Endodermal cell (in vitro differentiated cells): ENCODE measurements at places on chromosomes 2 and 18. TPM values are rescaled to one million over a fixed set of nuclear protein-coding genes. Genes with fewer than 3 reads are reported as not detected.
A peak's percentile ranks its signal among the peaks of the same experiment; 100 is the strongest.

The KCNK3 gene
- total RNA-seq: not detected in 3 replicates

DNA sequence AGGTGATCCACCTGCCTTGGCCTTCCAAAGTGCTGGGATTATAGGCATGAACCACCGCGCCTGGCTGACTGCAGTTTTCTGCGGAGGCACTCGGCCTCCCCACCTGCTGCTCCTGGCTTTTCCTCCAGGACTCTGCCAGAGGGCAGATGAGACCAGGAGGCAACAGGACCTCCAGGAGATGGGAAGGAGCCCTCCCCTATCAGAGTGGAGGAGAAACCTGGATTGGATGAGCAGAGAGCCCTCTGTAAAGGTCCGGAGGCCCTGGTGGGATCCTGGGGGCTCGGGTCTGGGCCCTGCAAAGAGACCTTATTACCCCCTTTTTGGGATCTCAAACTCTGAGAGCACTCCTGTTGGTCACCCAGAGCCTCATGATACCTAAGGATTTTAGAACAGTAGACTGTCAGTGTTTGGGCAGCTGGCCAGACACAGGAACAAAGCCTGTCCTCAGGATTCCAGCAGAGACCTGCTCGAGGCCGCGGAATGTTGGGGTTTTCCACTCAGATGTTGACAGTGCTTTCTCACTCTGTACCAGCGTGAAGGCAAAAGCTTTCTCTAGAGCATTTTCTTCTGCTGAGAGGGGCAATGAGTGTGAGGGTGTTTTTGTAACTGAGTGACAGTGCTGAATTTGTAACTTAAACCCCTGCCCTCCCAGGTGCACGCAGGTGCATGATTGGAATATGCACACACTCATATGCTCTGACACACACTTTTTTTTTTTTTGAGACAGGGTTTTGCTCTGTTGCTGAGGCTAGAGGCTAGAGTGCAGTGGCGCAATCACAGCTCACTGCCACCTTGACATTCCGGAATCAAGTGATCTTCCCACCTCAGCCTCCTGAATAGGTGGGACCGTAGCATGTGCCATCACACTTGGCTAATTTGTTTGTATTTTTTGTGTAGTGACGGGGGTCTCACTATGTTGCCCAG is 48.4 kb downstream of the NPPC start:
- peak; percentile 39 for DNase-seq

DNA sequence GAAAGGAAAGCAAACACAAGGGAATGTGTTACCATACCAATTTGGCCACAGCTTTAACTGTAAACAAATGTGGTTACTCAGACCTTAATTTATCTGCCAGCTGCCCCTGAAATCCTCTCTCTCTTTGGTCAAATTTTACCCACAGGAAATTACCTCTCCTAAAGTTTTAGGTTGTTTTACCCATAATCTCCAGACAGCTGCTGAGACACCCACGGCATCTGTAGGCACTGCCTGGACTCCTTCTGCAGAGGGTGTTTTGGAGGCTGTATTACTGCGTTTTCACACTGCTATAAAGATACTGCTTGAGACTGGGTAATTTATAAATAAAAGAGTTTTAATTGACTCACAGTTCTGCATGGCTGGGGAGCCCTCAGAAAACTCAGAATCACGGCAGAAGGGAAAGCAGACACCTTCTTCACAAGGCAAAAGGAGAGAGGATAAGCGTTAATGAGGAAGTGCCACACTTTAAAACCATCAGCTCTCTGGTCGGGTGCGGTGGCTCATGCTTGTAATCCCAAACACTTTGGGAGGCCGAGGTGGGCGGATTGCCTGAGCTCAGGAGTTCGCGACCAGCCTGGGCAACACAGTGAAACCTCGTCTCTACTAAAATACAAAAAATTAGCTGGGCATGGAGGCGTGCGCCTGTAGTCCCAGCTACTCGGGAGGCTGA is 677.5 kb upstream of the FSHR start:
- no peak for DNase-seq

- peak; percentile 59 for DNase-seq
Measured at GRCh38 chr2:50118905-50119702, 912.8 kb downstream of the NRXN1 start.

DNA sequence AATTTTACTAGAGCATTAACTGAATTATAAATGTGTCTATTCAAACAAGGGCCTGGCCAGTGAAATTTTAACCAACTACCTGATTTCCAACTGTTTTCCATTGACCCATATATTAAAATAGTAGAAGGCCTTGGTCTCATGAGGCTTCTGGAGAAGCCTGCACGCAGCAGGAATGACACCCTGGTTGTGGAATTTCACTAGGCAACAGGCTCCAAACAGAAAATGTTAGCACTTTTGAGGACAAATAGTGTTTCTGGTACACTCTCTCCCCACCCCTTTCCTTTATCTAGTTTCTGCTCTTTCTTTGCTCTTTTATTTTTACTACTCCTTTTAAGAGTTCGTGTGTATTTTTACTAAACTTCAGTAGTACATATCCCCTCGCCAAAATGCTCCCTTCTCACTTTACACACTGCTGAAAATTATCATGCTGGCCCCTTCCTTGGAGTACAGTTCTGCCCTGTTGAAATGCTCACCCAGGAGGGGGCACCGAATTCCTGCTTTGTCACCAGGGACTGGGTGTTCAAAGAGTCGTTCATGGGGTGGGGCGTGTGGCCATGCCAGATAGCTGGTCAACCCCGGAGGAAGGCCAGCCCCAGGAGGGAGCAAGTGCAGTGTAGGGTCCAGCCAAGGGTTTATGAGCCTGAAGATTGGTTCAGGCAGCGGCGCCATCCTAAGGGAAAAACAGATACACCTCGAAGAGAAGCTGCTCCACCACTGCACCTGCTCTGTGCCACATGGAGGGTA is 22.1 kb upstream of the COL6A3 start:
- no peak for DNase-seq

- peak; percentile 43 for DNase-seq
Measured at GRCh38 chr2:239374896-239375277, 25.9 kb downstream of the HDAC4 start.

The IL1RL1 gene
- 0.84 and 0.90 TPM in 2 replicates for total RNA-seq

DNA sequence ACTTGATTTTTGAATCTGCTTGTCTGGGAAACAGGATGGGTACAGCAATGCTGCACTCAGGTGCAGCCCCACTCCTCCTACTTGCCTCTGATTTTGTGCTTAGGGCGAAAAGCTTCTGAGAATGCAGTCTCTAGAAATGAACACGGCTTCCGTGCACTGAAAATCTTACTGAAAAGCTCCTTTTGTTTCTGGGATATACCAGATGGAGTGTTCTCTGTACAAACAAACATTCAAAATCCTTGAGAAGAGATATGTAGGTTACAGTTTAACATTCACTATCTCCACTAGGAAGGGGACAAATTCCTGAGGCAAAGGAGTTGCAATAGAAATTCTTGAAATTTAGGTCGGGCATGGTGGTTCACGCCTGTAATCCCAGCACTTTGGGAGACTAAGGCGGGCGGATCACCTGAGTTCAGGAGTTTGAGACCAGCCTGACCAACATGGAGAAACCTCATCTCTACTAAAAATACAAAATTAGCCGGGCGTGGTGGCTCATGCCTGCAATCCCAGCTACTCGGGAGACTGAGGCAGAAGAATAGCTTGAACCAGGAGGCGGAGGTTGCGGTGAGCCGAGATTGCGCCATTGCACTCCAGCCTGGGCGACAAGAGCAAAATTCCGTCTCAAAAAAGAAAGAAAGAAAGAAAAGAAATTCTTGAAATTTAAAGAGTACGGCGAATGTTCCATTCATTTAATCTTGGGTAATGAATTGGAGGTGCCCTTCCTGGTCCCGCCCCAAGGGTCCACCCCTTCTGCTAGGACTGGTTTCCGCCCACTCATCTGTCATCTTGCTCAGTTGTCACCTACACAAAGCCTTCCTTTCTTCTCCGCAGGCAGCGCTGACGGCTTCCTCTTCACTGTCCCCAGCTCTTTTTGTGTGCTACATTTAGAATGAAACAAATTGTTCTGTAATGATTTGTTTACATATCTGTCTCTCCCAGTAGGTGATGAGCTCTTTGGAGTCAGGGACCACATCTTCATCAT is 92.4 kb downstream of the SOCS6 start:
- DNase-seq: peak; percentile 73

DNA sequence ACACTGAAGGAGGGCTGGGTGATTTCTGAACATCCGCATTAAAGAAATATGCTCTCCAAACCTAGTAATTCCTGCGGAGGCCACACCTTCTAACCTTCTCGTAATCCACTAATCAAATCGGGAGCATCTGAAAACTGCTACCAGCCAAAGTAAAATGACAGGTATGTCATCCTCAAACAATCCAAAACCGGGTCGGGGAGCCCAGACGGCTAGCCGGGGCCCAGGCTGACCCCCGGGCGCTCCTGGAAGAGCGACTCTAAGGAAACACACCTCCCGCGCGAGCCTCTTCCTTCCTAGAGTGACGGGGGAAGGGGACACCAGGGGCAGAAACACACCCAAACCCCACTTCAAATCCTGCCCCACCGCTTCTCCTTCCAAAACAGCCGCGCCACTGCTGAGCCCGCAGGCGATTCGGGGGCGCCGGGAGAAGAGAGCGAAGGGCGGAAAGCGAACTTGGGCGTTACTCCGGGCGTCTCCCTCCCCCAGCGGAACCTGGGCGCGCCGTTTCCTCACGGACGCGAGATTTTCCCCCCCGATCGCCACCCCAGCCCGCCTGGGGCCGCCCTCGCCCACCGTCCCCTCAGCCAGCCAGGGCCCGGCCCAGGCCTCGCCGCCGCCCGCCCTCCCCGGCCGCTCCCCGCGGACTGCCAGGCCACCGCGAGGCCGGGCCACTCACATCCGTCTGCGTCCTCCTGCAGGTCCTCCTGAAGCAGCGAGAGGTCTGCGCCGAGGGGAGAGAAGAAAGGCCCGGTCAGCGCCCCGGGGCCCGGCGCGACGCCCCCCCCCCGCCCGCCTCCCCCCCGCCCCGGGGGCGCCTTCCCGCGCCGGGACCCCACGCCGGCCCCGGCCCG is 584 bp downstream of the PPP4R1 start:
- DNase-seq: peak; percentile 83

- peak; percentile 95 for DNase-seq
Measured at GRCh38 chr2:219057709-219058540, 2.8 kb downstream of the IHH start.

The DCC gene
- total RNA-seq: 0.41 and 0.97 TPM in 2 replicates

The WDSUB1 gene
- 12.6 to 14.7 TPM (median 13.8 TPM) in 3 replicates for total RNA-seq

- no peak for DNase-seq
Measured at GRCh38 chr2:16644221-16644925, 21.3 kb downstream of the CYRIA start.

GRCh38 chr2:229486673-229487072 is 215.6 kb upstream of the PID1 start:
- peak; percentile 69 for DNase-seq

The ATP6V1B1 gene
- total RNA-seq: not detected in 2 replicates

The ARHGAP25 gene
- 0.63 to 1.9 TPM (median 0.82 TPM) in 3 replicates for total RNA-seq

The HOXD3 gene
- total RNA-seq: not detected in 3 replicates

DNA sequence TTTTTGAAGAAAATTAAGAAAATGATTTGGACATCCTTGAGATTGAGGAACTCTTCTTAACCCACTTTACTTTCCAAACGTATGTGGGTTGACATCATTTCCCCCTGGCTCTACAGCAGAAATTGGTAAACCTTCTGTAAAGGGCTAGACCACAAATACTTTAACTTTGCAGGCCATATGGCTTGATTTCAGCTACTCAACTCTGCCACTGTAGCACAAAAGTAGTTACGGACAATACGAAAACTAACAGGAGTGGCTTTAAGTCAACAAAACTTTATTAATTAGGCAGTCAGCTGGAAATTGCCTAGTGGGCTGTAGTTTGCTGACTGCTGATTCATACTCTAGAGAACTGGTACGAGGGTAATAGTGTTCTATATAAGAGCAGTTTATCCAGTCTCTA is 83.2 kb upstream of the DTNB start:
- no peak for DNase-seq

DNA sequence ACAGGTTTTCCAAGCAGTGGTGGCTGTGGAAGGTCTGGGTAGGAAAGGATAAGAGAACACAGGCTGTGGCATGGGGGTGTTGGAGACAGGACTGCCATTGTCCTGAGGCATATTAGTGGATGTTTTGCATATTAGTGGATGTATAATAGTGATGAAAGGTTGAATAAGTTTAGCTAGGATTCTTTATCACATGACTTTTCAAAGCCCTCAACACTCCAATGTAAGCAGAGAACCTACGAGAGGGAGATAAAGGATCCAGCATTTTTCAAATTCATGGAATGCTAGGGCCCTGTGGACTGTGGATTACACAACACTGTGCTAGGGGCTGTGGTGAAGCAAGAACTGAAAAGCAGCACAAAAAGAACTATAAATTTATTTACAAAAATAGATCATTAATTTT is 63.2 kb downstream of the POLE4 start:
- no peak for DNase-seq

- peak; percentile 73 for DNase-seq
Measured at GRCh38 chr2:31137211-31138036, 816 bp downstream of the GALNT14 start.

- no peak for DNase-seq
Measured at GRCh38 chr2:5894355-5894754, 202.2 kb downstream of the SOX11 start.

The ERFE gene
- total RNA-seq: 0.48 and 0.50 TPM in 2 replicates

GRCh38 chr2:121002597-121002996 is 266.9 kb downstream of the GLI2 start:
- peak; percentile 73 for DNase-seq

GRCh38 chr2:128235581-128235980 is 83.1 kb downstream of the HS6ST1 start:
- DNase-seq: peak; percentile 52

- DNase-seq: no peak
Measured at GRCh38 chr2:188326290-188326668, 34.6 kb downstream of the GULP1 start.

GRCh38 chr2:5368263-5368662 is 323.9 kb upstream of the SOX11 start:
- peak; percentile 52 for DNase-seq

GRCh38 chr18:58369616-58370015 is 259.3 kb downstream of the ALPK2 start:
- DNase-seq: no peak

DNA sequence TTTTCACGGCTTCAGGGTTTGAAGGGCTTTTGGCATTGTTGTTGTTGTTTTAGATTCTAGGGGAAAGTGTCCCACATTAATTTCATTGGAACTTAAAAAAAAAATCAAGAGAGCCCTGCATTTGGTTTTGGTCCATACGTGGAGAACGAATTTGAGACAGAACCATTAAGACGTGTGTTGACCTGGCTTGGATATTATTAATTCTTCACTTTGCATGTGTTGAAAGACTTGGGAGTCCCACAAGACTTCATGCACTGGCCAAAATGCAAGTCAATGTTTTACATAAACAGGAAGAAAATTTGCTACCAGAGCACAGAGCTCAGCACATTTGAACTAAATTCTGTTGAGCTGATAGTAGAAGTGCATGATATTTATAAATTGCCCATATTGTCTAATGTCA is 761.2 kb upstream of the ACVR2A start:
- DNase-seq: no peak

GRCh38 chr2:211251016-211251415 is 694.6 kb downstream of the CPS1 start:
- no peak for DNase-seq

- no peak for DNase-seq
Measured at GRCh38 chr2:174704061-174704460, 60.2 kb downstream of the CHRNA1 start.

DNA sequence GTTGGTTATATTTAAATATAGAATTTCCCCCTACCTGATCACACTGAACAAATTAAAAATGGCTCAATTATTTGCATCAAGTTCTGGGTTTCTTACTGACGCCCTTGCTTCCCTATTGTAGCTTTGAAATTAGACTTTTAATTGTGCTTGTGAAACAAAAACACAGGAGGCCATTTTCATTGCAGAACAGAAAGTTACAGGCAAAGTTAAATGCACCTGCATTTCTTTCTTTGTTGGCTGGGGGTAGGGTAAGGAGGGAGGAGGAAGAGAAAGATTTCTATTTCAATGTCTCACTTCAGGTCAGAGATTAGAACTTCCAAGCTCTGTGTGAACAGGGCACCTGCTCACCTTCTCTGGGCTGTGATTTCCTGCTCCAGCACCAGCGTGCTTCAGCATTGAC is 199.6 kb downstream of the BCL11A start:
- DNase-seq: peak; percentile 24
